ENCODE measurements at places on chromosomes 1 and 21.

GRCh38 chr1:231073331-231073730, 33.3 kb upstream of the FAM89A start:
- no peak for DNase-seq

- DNase-seq, result no peak
Observed at GRCh38 chr1:186421446-186421845, 39.5 kb downstream of the PDC start.

GRCh38 chr1:63405021-63405420, 37.6 kb downstream of the ALG6 start:
- DNase-seq, result no peak

DNA sequence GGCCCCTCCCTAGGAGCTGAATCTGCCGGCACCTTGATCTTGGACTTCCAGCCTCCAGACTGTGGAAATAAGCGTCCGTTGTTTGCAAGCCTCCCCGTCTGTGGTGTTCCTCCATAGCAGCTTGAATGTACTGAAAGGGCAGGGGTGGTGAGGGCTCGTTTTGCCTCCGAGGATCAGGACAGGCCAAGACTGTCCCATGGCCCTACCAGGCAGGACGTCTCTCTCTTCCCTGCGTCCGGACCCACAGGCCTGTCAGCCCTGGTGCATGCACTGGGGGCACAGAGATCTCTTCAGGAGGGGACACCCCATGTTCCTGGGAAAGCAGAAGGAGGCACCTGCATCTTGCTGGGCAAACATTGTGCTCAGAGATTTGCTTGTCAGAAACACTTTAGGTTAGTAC, 156.3 kb upstream of the C1orf174 start:
- no peak for DNase-seq

DNA sequence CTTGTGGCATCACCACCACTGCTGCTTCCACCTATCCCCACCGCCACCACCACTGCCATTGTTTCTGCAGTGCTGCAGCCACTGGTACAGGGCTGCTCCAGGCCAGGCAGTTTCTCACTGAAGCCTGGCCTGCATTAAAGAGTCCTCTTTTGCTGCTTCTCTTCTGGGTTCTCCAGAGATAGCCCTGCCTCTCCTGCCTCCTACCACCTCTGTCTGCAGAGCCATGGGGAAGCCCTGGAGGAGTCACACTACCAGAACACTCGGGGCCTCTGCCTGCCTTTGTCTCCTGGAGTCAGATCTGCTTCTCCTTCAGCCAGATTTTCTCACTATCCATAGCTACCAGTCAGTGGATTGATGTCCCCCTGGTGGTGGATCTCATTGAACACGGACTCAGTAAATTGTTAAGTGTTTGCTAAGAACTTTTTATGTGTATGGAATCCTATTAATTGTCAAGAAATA, 37.7 kb upstream of the DDAH1 start:
- DNase-seq, result peak; percentile 13

- DNase-seq, result no peak
Observed at GRCh38 chr1:208524376-208524775, 280.2 kb upstream of the PLXNA2 start.

DNA sequence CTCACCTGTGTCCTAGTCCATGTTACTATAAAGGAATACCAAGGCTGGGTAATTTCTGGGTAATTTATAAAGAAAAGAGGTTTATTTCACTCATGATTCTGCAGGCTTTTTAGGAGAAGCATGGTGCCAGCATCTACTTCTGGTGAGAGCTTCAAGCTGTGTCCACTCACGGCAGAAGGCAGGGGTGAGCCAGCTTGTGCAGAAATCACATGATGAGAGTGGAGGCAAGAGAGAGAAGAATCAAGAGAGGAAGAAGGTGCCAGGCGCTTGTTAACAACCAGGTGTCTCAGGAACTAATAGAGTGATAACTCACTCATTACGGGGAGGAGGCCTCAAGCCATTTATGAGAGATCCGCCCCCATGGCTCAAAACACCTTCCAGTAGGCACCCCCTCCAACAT, 67.5 kb upstream of the CD34 start:
- no peak for DNase-seq

- DNase-seq, result no peak
Observed at GRCh38 chr1:35588197-35588910, 15.2 kb downstream of the TFAP2E start.

DNA sequence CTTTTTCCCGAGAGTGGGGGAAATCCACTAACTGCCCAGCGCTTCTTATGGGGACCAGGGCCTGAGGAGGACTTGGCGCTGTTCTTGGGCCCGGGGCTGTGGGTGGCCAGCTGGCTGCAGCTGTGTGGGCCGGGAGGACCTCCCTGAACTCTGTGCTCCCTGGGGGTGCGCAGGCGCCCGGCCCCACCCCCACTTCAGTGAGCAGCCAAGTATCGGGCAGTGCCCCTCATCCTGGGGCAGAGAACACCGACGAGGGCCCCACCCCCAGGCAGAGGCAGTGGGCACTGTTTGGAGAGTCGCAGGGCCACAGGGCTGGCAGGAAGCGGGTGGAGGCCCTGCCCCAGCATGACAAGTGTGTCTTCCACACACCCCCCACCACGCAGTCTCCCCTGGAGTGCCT, 32.5 kb upstream of the SLC19A1 start:
- no peak for DNase-seq

DNA sequence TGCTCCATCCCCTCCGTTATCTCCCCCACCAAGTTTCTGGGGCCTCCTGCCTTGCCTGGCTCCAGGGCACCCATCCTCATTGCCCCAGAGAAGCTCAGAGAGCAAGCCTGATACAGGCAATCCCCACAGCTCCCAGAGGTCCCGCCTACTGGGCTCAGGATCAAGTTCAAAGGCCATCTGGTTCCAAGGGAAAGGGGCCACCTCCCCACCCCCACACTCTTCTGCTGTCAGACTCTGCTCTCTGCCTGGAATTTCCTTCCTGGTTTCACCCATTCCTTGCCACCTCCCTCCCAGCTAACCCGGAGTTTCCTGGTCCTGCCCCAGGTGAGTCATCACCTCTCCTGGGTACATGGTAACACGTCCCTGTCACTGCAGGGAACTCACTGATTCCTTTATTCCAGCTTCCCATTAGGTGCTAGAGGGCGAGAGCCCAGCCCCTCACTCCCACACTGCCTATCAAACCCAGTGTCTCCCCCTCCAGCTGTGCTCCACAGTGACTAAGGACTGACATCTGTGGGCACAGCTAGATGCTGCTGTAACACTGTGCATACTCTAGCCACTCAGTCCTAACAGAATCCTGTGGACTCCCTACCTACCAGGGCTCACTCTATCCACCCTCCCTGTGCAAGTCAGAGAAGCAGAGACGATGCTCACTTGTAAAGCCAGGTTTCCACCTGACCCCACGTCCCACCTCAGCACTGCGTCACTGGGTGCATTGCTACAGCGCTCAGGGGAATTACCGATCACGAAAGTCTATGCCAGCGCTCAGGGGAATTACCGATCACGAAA, 21.8 kb downstream of the RSPH1 start:
- peak; percentile 61 for DNase-seq

- DNase-seq, result no peak
Observed at GRCh38 chr1:28129150-28129549, 40.7 kb upstream of the EYA3 start.

DNA sequence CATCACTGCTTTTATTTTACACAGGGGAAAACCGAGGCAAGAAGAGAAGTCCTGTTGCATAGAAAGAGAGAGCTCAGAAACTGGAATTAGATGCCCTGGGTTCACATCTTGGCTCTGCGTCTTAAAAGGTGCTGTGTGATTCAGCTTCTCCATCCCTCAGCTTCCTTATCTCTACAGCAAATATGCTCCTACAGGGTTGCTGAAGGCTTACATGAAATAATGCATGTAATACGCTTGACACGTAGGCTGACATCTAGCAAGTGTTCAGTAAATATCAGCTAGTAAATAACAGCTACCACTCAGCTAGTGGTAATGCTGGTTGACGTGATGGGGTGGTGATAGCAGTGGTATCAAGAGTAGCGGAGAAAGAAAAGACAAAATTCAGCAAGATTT, 77.1 kb upstream of the CD55 start:
- DNase-seq, result no peak

DNA sequence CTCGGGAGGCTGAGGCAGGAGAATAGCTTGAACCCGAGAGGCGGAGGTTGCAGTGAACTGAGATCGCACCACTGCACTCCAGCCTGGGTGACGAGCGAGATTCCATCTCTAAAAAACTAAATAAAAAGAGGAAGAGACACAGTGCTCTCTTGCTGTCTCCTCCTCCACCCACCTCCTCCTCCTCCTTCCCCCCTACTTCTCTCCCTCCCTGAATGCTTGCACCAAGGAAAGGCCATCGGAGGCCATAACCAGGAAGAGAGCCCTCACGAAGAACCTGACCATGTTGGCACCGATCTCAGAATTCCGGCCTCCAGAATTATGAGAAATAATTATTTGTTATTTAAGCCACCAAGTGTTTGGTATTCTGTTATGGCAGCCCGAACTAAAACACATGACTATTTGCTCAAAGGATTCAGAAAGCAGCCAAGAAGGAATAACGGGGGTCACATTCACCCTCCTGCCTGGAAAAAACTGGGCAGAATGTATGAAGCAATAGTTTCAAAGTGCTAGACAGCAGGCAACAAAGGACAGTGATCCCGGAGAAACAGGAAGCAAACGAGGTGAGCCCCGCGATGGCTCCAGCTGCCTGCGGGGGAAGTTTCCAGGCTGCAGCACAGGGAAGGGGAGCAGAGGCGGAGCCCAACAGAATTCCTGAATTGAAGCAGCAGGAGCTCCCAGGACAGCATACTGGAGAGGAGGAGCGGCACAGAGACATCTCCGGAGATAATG, 35.8 kb downstream of the LDLRAD1 start:
- DNase-seq, result no peak

Measured in GM10248 (cell line).